Testis (tissue), 5 donors: ENCODE measurements at places on chromosomes 16 and 17. TPM values are rescaled to one million over a fixed set of nuclear protein-coding genes. Genes with fewer than 3 reads are reported as not detected.

Gene SCNN1G
- 0.16 TPM for total RNA-seq

Gene ABCA6
- total RNA-seq: 13.8 TPM

Gene CNGB1
- total RNA-seq: 1.2 TPM

DNA sequence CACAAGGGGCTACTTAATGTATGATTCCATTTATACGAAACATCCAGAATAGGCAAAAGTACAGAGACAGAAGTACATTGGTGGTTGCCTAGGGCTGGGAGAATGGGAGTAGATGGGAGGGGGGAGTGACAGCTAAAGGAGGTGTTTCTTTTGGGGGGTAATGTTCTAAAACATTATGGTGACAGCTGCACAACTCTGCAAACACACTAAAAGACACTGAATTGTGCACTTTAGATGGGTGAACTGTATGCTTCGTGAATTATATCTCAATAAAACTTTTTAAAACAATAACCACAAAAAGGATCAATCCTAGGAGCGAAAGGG, 661 bp downstream of the LYRM9 start:
- no peaks in the 10 kb centered on the region for H3K27me3 ChIP-seq
- H3K4me3 ChIP-seq: peak overlapping the region; percentile 68
- peak overlapping the region; percentile 46 for H3K27ac ChIP-seq
- no peak for DNase-seq
- no peaks in the 10 kb centered on the region for H3K36me3 ChIP-seq
- no peaks in the 10 kb centered on the region for H3K4me1 ChIP-seq

- H3K4me3 ChIP-seq: no peak overlapping the region
- no peaks in the 10 kb centered on the region for H3K27me3 ChIP-seq
- H3K4me1 ChIP-seq: no peaks in the 10 kb centered on the region
- no peaks in the 10 kb centered on the region for H3K36me3 ChIP-seq
- no peak for DNase-seq
Observed at GRCh38 chr16:26087091-26087490, 395.3 kb downstream of the HS3ST4 start.

GRCh38 chr17:50943575-50943933, 77.4 kb upstream of the TOB1 start:
- no peak overlapping the region for H3K27ac ChIP-seq
- DNase-seq: peak; percentile 33
- no peaks in the 10 kb centered on the region for H3K36me3 ChIP-seq
- no peak overlapping the region for H3K4me3 ChIP-seq
- no peaks in the 10 kb centered on the region for H3K27me3 ChIP-seq

DNA sequence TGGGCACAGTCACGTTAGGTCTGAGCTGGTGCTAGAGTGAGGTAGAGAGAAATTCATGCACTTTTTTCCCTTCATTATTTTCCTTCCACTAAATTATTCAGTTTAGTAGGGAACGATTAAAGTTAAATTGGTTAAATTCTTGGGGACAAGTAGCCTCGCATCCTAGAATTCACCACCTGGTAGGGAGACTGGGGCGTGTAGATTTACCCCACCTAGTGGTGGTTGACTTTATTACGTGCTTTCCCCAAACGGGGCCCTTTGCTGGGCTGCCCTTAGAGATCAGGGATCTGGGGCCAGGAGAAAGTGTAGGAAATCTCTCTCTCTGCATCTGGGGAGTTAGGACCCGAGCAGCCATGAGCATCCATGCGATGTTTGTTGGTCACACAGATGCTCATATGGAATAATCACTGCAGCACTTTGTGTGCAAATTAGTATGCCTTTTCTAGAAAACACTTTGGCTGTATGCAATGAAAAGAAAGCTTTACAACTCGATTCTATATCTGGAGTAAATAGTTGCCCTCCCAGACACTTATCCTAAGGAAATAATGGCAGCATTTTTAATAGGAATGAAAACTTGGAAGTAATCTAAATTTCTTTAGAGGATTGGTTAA, 107.0 kb downstream of the PLCG2 start:
- DNase-seq: no peak
- H3K4me3 ChIP-seq: no peak overlapping the region
- no peaks in the 10 kb centered on the region for H3K36me3 ChIP-seq
- no peaks in the 10 kb centered on the region for H3K4me1 ChIP-seq
- H3K27ac ChIP-seq: no peak overlapping the region
- no peaks in the 10 kb centered on the region for H3K27me3 ChIP-seq

DNA sequence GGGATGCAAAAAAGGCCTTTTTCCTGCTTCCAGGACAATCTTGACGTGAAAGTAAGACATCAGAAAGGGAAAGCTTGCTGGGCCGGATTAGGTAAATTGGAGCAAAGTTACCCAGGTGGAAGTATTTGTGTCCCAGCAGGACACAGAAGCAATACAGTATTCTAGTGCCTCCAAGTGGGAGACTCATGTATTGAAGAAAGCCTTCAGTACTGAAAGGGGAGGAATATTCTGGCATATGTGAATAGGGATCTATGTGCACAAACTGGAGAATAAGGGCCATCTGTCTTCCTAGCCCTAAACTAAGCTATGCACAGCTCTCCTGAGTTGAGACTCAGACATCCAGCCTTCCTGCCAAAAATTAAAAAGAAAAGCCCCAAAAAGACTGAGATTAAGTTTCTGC, 327.3 kb upstream of the CDH8 start:
- H3K36me3 ChIP-seq: no peaks in the 10 kb centered on the region
- H3K4me3 ChIP-seq: no peak overlapping the region
- no peaks in the 10 kb centered on the region for H3K27me3 ChIP-seq
